ENCODE measurements at places on chromosomes 11 and 22.

DNA sequence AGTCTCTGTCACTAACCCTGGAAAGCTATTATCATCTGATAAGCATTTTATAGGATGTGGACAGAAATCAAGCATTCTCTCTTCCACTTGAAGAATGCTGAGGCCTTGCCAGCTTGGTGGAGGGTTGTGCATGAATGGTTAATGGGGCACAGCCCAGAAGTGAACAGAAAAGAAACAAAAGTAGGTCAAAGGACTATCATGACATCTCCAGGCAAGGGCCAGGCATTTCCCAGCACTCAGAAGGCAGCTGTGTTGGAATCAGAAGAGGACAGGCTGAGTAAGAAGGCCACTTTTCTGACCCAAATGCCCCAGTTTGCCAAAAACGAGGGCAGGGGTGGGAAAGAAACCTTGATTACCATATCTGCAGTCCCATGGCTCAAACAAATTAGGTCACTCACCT is 12.4 kb downstream of the TENM4 start:
- no peak for DNase-seq

- DNase-seq, result no peak
These were observed 24.3 kb downstream of the FAM83F start for GRCh38 chr22:40019100-40019499.

GRCh38 chr22:50469377-50470305 is 5.2 kb downstream of the SBF1 start:
- peak; percentile 90 for DNase-seq

GRCh38 chr11:31780078-31780477 is 31.0 kb downstream of the PAX6 start:
- no peak for DNase-seq

- DNase-seq, result no peak
These were observed 100.8 kb downstream of the TP53I11 start for GRCh38 chr11:44849922-44850321.

GRCh38 chr11:14577835-14578529 is 57.8 kb upstream of the PSMA1 start:
- peak; percentile 8 for DNase-seq

DNA sequence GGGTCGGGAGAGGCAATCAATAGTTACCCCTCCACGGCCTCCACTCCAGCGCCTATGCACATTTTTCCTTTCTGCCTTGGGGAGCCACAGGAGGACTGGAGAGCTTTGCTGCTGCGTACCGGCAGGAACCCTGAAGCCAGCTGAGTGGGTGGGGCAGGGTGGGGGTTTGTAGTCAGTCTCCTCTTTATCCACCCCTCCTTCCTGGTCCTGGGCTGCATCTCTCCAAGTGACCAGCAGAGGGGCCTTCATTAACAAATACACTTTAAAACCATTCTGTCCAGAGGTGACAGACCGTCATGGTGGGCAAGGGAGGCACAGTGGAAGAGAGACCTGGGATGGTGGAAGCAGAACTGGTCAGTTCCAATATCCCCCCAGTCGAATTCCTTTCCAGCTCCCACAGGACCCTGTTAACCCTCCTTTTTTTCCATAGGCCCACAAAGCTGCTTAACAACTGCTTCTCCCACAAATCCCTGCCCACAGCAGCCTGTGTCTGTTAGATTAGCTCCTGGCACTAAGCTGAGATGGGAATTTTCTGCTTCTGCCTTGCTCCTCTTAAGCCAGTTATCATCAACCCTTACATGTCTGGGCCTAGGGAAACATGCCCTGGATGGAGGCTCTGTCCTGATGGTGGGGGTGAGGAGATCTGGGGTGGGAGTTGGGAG is 3.9 kb upstream of the ABCG4 start:
- DNase-seq, result peak; percentile 20
